Activated naive CD4-positive, alpha-beta T cell treated with anti-CD3 and anti-CD28 coated beads for 36 hours (primary cell): ENCODE measurements at places on chromosomes 7 and 10. TPM values are rescaled to one million over a fixed set of nuclear protein-coding genes. Genes with fewer than 3 reads are reported as not detected.

- no peak for DNase-seq
Measured at GRCh38 chr10:613271-614138, 76.0 kb downstream of the DIP2C start.

DNA sequence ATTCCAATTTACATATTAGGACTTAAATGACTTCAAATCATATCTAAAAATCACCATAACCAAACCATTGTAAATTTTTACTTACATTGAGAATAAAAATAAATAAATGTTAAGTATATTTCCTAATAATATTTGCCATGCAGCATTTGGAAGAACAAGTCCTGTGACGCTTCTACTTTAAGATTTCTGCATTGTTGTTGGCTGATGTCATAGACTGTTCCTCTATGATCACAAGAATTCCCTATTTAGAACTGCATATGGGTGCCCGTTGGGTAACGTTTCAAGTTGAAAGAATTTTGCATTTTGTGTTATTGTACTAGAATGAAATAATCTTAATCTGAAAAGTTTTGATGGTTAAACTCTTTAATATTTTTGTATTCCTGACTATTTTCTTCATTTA, 5.1 kb upstream of the ITGB1 start:
- DNase-seq = no peak

GRCh38 chr10:97333601-97334369, 744 bp downstream of the FRAT2 start:
- peak; percentile 54 for DNase-seq

DNA sequence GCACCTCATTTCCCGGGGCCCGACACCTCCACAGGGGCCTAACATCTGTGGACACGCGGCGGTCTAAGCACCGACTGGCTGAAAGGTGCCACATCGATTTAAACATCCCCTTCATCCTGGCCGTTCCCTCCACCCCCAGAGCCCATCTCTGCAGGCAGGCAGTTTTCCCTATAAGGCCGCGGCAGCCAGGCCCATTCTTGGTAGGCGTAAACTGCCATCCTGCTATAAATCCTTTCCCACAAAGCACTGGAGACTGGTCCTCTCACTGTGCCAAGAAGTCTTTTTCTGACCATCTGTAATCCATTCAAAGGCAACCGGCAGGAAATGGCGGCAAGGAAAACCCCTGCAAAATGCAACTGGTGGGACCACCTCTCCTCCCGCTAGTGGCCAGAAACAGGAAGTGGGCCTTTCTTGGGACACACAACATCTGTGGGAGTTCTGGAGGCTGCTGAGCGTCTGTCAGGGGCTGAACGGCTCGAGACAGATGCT, 22.4 kb downstream of the ATXN7L1 start:
- DNase-seq = no peak

DNA sequence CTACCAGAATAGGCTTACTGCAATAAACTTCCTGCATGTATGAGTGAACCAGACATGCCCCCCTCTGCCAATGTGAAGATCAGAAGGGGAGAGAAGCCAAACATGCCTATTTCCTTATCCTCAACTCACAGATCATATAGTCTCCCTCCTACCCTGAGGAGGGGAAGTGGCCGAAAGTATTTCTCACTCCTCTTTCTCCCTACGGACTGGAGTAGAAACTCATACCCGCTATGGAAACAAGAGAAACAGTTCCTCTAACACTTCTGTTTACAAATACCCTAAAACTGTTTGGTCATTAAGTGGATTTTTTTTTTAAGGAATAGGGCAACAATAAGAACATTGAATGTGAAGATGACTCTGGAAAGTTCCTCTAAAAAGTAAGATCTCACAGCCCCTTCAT, 31.4 kb downstream of the CCNJ start:
- no peak for DNase-seq

GRCh38 chr7:105009667-105010503, 4.1 kb upstream of the KMT2E start:
- no peak for DNase-seq

DNA sequence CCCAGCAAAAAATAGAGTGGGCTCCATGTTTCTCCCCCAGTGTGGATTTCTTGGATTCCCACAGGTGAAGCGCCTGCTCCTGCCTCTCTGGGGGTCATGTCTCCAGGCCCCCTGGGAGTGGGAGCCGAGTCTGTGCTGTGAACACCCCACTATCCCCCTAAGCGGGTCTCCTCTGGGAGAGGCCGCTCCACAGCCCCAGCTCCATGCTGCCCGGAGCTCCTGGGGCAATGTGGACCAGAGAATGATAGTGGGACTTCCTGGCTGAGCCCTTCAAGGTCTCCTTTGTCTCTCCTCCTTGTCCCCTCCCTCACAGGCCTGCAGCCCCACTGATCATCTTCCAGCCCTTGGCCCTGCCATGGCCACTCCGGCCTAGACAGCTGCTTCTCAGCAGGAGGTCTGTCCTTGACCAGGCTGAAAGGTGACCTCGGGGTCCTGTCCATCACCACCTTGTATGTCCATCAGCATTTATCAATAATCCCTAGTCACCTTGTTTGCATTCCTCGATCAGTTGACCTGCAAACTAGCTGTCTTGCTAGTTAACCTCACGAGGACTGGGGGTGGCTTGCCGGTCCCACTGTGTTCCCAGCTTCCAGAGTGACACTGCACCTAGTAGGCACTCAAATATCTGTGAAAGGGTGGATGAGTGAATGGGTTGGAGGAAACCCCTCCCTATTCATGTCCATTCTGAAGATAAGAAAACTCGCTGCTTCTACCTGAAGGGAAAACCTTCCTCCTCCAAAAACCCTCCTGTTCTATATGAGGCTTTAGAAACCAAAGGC, 776 bp upstream of the CALML3 start:
- no peak for DNase-seq

DNA sequence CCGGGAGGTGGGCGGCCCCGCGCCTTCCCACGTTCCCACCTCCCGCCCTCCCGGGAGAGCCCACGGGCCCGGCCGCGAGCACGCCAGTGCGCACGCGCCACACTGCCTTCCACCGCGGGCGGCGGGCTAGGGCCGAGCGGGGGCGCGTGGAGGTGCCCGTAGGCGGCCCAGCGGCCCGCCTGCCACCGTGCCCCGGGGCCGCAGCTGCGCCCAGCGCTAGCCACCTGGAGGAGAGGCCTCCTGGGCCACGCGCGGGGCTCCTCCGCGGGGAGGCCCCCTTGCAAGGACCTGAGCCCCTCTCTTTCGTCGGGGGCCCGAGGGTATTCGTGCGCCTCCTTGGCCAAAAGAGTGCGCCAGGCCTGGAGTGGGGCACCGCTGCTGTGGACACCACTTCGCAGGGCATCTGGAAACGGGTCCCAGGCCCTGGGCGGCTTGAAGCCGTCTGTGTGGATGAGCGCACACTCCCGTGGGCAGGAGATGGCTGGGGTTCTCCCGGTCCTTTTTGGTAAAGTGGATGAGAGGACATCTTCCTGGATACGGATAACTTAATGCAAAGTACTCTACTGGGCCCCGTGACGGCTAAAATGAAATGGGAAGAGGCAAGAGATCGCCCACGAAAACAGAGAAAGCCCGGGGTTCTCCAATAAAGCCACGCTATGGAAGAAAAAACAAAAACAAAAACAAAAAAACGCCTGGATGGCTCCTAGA, 9.0 kb upstream of the EBF3 start:
- no peak for DNase-seq

GRCh38 chr10:58334817-58335305, at the start of gene UBE2D1:
TSS of gene UBE2D1 (plus strand) at chr10:58335006. CDS start at chr10:58335202, 196 bp downstream.
- peak; percentile 88 for DNase-seq

DNA sequence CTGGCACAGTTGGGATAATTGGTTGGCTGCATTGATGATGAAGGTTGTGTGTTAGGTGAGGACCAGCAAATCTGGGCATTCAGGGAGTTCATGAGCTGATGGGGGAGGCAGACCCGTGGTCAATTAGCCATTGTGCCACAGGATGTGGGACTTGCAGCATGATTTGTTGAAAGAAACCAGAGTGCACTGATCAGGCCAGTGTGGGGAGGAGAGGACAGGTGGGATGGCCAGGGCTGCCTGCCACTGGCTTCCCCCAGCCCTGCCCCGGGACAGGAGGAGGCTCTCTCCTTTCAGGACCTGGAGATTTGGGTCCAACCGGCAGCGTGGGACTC, 4.3 kb downstream of the CLIP2 start:
- no peak for DNase-seq

DNA sequence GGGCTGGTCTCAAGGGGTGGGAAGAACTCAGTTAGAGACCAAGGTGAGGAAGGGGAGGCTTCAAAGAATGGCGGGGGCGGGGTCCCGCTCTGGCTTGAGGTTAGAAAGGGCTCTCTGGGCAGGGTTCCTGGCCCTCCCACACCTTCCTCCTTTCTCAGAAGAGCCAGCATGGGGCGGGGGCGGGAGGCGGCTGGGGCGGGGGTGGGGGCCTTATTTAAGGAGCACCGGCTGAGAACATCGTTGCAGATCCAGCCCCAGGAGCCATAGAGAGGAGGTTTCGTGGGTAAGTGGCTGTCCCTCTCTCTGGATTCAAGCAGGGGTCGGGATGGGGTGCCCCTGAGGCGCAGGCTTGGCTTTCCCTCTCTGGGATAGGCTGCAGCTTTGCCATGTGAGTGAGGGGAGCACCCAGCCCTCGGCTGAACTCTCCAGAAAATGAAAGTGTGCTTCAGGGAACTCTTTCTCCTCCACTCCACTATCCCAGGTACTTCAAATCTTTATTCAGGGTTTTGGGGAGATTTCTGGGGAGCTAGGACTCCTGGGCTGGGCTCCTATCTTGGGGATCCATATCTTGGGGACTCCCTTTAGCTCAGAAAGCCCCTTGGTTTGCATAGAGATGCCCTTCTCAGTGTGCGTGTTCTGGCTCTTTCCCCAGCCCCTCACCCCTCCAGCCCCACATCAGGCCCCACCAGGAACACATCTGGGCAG, 3.3 kb upstream of the CUEDC2 start:
- peak; percentile 48 for DNase-seq

GRCh38 chr7:44621034-44621749, 14.8 kb downstream of the OGDH start:
- DNase-seq = no peak

GRCh38 chr10:79353000-79353406, 5.7 kb downstream of the PPIF start:
- DNase-seq = no peak

DNA sequence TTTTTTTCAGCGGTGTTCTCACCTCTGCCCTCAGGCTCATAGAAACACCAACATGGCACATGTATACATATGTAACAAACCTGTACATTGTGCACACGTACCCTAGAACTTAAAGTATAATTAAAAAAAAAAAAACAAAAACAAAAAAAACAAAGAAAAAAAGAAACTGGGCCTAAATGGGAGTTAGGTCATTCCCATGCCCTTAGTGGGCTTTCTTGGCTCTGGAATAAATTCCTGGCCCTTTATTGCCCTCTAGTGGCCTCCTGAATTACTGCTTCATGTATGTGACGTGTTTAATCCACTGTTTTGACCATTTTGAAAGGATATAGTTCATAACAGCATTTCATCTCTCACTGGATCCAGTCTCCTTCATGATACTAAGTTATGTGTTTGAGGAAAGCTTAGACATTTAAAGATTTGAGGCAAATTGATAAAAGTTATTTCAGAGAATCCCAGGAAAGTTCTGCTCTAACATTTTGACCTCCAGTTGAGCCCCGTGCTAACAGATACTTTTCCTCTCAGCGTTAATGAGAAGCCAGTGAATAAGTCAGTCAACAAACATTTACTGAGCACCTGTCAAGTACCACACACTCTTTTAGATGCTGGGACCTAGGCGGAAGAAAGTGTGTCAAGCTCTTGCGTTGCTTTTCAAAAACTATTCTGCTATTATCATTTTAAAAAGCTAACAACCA, 54.7 kb upstream of the SYPL1 start:
- peak; percentile 63 for DNase-seq

GRCh38 chr7:57339198-57339944, 110.6 kb upstream of the ZNF716 start:
- DNase-seq = no peak

GRCh38 chr7:23458044-23458443, 12.2 kb downstream of the IGF2BP3 start:
- DNase-seq = no peak

DNA sequence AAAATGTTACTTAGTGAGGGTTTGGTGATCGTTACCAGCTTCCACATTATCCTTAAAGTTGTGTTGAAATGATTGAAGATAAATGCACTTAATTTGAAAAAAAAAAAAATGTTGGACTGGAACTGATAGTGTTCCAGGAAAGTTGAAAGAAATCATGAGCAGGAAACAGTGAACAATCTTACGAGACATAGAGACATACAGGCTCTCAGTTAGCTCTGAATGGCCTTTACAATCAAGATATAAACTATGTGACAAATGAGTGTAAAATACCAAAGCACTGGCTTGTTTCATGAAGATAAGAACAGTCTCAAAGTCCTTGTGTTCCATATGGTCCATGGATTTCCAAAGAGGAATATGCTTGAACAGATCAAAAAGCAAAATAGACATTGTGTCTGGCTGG, 430.1 kb upstream of the ETV1 start:
- DNase-seq = no peak

DNA sequence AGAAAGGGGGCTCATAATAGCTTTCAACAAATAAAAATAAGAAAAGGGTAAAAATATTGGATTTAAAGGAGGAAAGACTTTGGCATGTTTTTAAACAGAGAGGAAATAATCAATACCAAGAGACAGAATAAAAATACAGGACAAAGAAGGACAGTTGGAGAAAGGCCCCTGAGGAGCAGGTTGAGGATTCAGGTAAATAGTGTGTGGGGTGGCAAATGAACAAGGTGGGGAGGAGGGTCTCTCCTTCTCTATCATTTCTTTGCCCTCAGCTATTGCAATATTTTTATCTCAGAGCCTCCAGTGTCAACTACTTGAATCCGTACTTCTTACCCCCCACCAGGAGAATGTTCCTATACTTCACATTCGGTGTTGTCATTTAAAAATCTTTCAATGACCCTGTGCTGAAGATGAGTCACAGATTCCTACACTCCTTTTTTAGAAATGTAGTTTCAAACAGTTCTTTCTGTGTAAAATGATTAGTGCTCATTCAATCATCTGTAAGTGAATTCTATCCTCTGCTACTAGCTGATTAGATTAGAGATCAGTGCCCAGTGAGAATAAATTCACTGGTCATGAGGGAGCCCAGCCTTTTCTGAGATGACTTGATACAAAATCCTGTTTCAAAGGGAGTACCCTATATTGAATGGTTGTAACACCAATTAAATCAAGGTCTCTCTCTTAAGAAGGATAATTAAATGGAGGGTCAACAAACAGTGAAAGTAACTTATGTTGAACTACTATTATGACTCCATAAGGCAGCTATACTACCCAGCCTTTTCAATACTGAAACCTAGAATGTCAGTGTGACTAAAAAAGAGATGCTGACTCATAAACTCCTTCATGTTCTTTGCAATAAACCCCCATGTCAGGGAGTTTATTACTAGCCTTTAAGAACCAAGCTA, 50.4 kb upstream of the WNT16 start:
- no peak for DNase-seq

Gene CTAGE4
- total RNA-seq = 2.2 TPM

Gene TCF7L2
- total RNA-seq = 2.0 TPM

Gene POLR2J2
- 4.8 TPM for total RNA-seq

Gene HECW1
- total RNA-seq = not detected

Gene MBLAC1
- 2.9 TPM for total RNA-seq

Gene GATA3
- total RNA-seq = 4.0 TPM

Gene TAS2R41
- not detected for total RNA-seq

Gene CH25H
- 0.22 TPM for total RNA-seq

Gene LIPF
- total RNA-seq = not detected

Gene MUC12
- not detected for total RNA-seq
